ENCODE measurements at places on chromosomes 6 and 20.

DNA sequence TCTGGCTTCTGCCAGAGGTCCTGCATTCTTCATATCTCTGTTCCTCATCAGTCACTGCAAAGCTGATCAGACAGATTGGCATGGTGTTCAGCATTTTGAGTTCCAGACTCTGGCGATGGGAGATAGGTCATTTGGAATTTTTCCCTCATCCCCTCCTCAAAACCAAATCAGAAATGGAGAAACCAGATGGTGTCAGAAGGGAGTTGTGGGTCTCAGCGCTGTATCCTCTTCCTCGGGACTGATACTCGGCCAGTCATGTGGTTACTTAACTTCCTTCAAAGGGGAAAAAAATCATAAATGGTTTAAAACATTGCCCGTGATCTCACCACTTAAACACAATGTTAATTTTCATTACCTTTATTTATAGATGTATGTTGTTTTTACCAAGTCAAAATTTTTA is 75.8 kb downstream of the IGF2R start:
- DNase-seq, result no peak

GRCh38 chr6:169176361-169176991 is 77.2 kb downstream of the THBS2 start:
- DNase-seq, result no peak

- DNase-seq, result no peak
Measured at GRCh38 chr6:76639941-76640340, 567.5 kb upstream of the IMPG1 start.

- DNase-seq, result no peak
Measured at GRCh38 chr6:111845441-111845871, 27.8 kb downstream of the FYN start.

DNA sequence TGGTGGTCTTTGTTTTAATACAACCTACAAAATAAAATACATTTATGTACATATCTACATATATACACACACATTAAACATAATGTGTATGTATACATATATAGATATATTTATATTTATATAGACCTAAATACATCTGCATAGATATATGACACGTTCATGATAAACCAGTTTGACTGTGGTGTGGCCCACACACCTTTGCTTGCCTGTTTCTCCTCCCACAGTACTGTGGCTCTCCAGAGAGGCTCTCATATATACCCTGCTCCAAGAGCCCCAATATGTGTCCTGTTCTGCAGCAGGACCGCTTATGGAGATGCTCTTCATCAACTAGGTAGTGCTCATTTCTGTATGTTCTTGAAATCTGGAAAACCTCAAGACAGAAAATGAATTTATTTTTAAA is 207.0 kb downstream of the KCNQ5 start:
- DNase-seq, result no peak

DNA sequence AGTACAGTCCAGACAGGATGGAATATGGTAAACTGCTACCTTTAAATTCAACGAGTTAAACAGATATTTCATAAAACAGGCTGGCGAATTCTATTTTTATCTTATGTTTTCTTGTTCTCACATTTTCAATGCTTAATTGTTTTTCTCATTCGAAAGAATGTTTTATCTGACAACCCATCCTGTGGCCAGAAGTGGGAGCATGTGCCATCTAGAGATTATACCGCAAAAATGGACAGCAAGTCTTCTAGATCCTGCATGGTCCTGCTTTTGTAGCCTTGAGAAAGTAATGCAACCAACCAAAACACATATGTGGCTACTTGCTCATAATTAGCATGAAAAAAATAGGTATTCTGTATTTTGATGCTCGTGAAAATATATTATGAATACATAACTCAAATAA is 30.7 kb downstream of the TUBB2B start:
- DNase-seq, result no peak

DNA sequence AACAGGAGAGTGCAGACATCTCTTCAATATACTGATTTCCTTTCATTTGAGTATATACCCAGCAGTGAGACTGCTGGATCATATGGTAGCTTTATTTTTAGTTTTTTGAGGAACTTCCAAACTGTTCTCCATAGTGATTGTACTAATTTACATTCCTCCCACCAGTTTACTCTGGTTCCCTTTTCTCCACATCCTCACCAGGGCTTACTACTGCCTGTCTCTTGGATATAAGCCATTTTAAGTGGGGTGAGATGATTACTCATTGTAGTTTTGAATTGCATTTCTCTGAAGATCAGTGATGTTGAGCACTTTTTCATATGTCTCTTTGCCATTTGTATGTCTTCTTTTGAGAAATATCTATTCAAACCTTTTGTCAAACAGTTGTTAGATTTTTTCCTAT is 64.9 kb upstream of the HMGCLL1 start:
- DNase-seq, result no peak

DNA sequence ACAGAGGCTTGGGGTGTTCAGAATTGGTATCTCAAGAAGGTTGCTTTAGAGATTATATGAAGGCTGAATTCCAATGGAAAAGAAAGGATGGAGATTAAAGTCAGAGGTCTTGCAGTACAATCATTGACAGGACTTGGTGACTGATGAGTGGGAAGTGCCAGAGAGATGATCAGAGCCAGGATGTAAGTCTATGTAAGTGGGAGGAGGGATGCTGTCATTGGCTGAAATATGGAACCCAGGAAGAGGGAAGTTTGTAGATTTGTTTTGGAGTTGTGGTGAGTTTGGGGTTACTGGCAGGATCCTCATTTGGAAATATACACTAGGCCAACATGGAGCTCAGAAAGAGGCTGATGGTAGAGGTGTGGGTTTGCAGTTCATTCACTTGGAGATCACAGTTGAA is 23.8 kb upstream of the TNFAIP3 start:
- no peak for DNase-seq

DNA sequence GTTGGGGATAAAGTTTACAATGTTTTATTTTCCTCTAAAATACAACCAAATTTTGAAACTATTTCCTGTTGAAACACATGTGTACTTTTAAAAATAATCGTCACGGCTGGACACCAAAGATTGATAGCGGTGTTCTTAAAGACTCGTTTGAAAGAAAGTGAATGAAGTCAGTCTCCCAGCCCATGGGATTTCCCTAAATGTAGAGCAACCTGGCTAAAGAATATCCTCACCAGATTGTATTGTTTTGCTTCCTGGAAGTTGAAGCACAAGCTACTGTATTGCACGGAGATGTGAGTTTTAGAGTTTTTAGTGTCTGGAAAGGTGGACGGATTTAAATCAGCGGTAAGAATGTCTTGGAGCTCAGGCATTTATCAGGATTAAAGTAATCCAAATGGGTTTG is 189.5 kb downstream of the THBS2 start:
- no peak for DNase-seq

DNA sequence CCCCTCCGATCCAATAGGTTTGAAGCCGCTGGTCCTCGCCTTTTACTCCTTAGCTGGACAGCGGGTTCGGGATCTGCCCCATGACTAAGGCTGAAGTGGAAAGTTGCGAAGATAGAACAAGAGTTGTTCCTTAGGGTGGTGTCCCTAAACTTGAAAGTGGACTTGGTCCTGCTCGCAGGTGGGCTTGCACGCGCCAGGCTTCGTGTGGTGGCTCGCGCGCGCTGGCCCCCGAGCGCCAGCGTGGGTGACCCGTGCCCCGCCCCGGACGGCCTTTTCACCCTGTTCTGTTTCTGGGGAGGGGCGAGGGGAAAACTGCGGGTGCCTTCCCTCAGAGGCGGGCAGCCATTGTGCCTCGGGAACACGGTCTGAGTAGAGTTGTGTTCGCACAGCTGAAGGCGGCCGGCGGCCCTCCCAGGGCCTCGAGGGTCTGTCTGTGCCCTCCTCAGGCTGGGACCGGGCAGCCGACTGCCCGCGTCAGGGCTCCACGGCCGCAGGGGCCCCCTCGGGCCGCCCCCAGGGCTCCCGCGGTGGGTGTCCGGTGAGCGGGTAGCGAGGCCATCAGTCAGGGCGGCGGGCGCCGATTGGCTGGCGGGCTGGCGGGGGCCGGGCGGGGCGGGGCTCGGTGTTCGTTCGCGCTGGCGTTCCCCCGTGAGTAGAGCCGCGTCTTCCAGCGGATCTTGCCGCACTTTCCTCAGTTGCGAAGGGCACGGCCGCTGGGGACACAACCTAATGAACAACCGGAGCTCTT is 33.0 kb downstream of the RREB1 start:
- DNase-seq, result peak; percentile 85

DNA sequence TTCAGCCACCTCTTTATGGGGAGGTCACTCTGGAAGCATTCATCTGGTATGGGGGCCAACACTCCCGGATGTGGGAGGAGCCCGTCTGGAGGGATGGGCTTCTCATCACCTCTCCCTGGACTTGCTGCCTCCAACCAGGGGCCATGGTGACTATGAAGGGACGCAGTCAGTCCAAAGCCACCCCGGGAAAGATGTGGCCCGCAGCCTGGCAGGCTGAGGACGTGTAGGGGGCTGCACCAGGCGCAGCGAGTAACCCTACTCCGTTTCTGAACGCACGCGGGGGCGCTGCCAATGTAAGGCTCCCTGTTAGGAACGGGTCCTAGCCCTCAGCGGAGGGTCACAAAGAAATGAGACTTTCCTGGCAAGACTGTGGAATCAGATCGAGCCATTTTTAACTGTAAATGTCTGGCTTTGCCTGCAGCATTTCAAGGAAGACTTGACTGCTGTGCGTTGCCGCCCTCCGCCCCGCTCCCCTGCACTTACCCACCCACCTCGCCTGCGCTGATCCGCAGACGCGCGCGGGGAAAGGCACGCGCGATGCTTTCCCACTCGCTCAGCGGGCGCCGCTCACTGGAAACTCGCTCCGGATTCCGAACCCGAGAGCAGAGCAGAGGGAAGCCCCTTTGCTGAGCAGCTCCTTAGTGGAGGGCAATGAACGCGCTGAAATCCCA is 55.1 kb downstream of the IL20RA start:
- no peak for DNase-seq

- DNase-seq, result no peak
Measured at GRCh38 chr6:22124756-22125155, 172.1 kb downstream of the PRL start.

Measured in tibial nerve (tissue), 4 donors.